ENCODE measurements at places on chromosomes 7 and 10. TPM values are rescaled to one million over a fixed set of nuclear protein-coding genes. Genes with fewer than 3 reads are reported as not detected.

- no peak for DNase-seq
These were observed 278.5 kb upstream of the KLF14 start for GRCh38 chr7:131012477-131013031.

DNA sequence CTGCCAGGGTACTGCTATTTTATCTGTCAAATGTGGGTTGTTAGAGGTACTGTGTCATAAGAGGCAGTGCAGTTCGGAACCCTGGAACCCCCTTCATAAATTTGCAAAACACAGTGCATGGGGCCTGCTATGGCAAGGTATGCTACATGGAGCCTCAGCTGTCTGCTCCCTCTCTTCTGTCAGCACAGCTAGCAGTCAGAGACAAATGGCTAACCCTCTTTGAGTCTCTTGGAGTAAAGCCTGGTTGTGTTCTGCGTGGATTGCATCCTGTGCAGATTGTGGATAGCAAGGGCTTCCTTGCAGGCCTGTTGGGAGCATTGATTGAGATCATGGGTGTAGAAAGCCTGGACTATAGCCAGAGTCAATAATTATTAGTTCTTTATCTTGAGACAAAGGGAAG, 397.8 kb downstream of the AUTS2 start:
- DNase-seq: no peak

ANKRD30A gene
- total RNA-seq: not detected

CNPY1 gene
- total RNA-seq: not detected

DNA sequence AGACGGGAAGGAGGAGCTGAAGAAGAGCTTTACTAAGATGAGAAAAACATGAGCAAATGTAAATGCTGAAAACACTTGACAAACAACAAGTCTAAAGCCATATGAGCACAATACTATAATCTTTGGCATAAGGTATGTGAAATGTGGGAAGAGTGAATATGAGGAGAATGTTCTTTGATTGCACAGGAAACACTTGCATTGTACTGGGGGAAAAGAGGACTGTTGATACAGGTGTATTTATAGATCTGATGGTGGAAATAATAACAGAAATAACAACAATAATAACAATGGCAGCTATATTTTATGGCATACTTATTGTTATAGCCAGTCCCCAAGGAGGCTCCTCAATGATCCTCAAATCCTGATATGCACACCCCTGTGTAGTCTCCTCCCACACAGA, 23.0 kb downstream of the ARHGAP12 start:
- DNase-seq: no peak

All from mammary epithelial cell (primary cell).